NCI-H510A treated with DMSO at 0.1 percent for 48 hours (cell line): ENCODE measurements at places on chromosomes 11 and 22.

- no peak for DNase-seq
These were observed 24.0 kb upstream of the TMEM191C start for GRCh38 chr22:21443057-21443734.

GRCh38 chr11:24163146-24163545, 333.7 kb upstream of the LUZP2 start:
- DNase-seq: no peak

- no peak for DNase-seq
These were observed 1.5 kb downstream of the IL17RA start for GRCh38 chr22:17086296-17086695.

- peak; percentile 68 for DNase-seq
These were observed 57.5 kb downstream of the RPUSD4 start for GRCh38 chr11:126153972-126154371.

DNA sequence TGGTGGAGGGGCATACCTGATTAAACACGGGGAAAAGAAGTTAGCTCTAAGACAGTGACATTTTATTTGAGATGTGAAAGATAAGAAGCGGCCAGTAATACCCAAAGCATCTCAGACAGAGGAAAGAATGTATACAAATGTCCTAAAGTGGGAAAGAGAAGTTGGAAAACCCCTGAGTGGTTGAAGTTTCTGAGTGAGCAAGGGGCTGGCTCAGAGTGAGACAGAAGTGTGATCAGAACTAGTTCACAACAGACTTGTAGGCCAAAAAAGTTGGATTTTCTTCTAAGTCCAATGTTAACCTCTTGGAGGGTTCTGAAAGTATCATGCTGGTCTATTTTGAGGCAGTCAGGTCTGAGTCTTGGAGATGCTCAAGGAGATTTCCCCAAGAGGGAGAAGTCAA, 608.7 kb downstream of the SOX6 start:
- DNase-seq: no peak

GRCh38 chr11:133134314-133135173, 397.8 kb downstream of the OPCML start:
- peak; percentile 38 for DNase-seq

DNA sequence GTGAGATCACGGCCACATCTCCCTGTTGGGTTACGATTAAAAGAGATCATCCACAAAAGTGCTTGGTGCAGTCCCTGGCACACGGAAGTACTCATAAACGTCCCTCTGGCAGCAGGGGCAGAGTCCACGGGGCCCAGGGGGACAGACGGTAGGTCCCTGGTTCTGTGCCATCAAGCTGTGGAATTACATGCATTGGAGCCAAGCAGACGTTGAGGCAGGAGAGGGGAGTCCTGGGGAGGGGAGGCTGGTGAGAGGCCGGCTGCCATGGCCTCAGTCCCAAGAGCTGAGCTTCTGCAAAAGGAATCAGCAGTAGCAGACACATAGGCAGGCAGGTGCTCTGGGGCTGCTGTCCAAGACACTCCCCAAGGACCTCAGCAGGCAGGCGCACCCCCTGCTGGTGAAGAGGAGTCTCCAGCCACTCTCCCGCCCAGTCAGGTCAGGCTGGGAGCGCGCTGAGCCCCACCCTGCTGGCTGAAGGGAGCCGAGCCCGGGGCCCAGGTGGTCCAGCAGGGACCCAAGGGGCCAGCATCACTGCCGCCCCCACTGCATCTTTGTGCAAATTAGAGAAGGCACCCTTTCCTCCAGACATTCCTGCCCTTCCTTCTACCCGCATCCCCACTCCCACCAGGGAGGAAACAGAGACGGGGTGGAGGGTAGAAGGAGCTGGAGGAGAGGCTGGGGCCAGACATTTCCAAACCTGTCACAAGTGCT, 7.6 kb upstream of the KCTD17 start:
- DNase-seq: peak; percentile 28

DNA sequence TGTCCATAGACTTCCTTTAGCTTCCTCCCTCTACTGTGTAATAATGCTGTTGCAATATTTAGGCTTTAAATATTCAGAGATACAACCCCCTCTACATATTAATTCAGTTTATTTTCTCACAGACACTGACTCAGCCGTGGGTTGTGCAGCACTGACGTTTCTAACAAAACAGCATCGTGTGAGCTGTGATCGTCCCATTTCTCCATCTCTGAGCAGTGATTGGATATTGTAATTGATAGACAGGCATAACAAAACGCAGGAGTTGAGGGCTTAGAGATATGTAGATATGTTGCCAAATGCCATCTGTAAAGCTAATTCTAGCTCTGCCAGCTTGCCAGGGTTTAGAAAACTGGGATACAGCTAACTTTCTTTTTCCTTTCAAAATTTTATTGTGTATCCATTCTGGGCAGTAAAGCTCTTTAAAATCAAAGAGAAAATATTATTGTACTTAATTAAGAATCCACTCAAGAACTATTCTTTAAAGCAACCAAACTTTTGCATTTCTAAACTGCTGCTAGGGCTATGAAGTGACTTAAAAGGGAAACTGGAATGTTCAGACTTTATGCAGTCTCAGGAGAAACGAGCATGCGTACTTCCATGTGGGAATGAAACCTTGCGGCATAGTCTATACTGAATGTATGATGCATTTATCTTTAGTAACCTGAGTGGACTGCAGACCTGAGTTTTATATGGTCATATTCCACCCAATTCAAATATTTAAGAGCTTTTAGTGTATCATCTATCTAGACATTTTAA, 22.7 kb downstream of the BTBD10 start:
- DNase-seq: no peak

DNA sequence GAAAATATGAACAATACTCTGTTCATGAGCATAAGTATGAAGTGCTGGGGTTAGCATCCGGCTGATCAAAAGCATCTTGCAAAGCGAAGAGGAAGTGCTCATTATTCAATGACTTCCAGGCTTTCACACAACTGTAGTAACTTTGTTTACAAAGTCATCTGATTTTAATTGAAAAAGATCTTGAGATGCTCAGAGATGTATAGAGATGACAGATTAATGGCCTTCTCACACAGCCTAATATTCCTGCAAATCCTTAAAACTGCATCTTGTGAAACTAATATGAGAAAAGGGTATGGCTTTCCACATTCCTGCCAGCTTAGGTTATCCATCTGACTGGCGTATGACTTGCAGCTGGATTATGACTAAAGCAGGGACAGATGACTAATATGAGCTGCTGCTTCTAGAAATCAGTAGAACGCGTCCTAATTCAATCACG, 125.4 kb downstream of the CASP12 start:
- peak; percentile 20 for DNase-seq

- no peak for DNase-seq
These were observed 75.7 kb downstream of the RELT start for GRCh38 chr11:73451896-73452295.

DNA sequence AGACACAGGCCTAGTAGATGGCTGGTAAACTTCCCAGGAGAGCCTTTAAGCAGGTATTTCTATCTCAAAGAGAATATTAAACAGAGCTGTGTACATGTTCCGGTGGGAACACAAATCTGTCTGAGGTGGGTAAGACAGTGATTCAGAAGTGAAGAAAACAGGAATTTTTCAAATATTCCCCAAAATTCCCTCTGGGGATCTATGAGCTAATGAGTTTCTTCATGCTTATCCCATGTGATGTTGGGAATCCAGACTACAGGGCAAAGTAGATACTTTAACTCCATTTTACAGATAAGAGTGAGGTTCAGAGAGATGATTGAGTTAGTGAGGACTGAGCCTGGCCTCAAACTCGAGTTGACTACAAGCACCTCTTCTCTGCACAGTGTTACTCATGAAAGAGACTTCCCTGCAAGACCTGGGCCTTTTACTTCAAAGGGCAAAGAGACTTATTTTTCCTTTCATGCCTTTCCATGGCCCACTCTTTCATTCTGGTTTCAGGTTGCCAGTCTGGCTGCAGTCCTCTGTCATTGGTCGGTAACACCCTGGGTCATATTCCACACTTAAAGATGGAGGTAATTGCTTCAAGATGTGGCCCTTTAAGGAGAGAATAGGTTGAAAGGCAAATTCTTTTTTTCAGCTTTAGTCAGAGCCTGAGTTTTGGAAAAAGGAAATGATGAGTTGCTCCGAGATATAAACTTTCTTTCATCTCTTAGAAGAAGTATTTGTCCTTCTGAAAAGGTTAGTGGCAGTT, 70.1 kb downstream of the CYB5R2 start:
- DNase-seq: no peak

DNA sequence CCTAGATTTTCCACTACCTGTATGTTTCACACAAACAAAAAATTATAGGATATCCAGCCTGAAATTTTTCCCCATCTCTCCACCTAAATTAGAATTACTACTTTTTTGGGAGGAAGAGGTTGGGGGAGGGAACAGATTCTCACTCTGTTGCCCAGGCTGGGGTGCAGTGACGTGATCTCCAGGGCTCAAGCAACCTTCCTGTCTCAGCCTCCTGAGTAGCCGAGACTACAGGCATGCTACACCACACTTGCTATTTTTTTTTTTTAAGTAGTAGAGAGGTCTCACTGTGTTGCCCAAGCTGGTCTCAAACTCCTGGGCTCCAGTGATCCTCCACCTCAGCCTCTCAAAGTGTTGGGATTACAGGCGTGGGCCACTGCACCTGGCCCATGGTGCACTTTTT, 9.5 kb downstream of the JAML start:
- DNase-seq: no peak

- DNase-seq: no peak
These were observed 1.7 kb upstream of the CHRM1 start for GRCh38 chr11:62922653-62923431.

DNA sequence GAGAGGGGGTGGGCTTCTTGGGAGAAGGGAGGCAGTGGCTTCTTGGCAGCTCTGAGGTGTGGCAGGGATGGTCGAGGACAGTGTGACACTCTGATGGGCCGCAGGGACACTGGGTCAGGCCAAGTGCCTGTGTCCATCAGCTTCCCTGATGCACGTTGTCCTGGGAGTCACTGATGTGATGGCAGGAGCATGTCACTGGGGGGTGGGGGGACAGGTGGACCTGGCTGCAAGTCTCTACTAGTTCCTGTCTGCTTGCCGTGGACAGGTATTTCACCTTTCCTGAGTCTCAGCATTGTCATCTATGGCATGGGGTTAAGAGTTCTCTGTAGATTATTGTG, 592.9 kb downstream of the TBC1D22A start:
- DNase-seq: no peak

GRCh38 chr11:58394195-58394594, 12.5 kb downstream of the OR5B3 start:
- DNase-seq: no peak

DNA sequence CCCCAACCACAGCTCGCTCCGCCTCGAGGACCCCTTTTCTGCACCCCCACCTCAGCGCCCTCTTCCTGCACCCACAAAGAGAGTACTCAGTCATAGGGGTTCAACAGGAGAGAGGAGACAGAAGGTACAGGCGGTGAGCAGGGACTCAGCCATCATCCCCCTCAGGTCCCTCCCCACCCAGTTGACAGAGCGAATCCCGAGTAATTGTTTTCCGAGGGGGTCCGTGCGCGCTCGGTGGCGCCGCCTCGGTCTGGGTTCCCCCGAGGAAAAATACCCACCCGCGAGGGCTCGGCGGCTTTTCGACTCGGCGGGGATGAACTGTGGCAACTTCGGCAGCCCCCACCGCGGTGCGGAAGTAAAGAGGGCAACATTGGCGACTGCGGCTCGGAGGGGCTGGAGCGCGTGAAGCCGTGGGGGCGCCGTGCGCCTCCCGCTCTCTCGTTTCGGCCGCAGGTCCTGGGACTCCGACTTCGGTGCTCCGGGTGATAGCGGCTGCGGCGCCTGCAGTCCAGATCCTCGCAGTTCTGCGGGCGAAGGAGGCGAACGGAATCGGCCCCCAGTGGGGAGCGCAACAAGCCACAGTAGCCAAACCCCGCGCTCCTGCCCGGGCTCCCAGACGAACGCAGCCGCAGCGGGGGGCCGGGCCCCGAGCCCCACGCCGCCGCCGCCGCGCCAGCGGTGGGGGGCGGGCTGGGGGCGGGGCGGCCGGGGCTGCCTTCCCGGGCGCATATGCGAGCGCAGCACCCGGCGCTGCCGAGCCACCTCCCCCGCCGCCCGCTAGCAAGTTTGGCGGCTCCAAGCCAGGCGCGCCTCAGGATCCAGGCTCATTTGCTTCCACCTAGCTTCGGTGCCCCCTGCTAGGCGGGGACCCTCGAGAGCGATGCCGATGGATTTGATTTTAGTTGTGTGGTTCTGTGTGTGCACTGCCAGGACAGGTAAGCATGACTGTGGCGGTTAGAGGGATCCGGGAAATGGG, at the start of gene NELL1:
NELL1 (plus strand) TSS at position 743 of the 976 bp plus-strand sequence.
- peak; percentile 14 for DNase-seq

GRCh38 chr11:62137276-62137861, 13.6 kb downstream of the INCENP start:
- DNase-seq: no peak

GRCh38 chr11:26573896-26574295, 1.8 kb upstream of the MUC15 start:
- no peak for DNase-seq

DNA sequence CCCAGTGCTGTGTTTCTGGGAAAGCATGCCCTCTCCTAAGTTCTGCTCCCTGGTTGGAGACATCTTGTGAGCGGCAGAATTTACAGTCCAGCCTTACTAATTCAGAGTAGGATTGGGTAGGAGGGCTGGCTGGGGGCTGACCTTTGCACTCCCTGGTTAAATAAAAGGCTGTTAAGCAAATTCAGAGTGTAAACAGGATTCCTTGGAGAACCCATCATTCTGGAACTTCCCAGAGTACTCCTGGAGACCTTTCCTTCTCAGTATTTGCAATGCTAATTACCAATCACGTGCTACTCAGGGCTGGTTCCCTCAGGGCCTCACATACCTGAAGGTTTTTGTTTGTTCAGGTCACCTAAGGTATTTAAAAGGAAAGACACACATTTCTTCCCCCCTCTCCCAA, 340.2 kb downstream of the TBC1D22A start:
- no peak for DNase-seq

- DNase-seq: no peak
These were observed 14.9 kb downstream of the RAC2 start for GRCh38 chr22:37229012-37229804.

- no peak for DNase-seq
These were observed 691.6 kb downstream of the ETS1 start for GRCh38 chr11:127895776-127896175.

- DNase-seq: no peak
These were observed 12.8 kb upstream of the SMIM38 start for GRCh38 chr11:69142895-69143294.

GRCh38 chr11:112966561-112966960, 5.3 kb downstream of the NCAM1 start:
- DNase-seq: no peak

- DNase-seq: no peak
These were observed 36.0 kb downstream of the BRD1 start for GRCh38 chr22:49791682-49792081.

- no peak for DNase-seq
These were observed 63.1 kb downstream of the PIWIL4 start for GRCh38 chr11:94630221-94630620.

GRCh38 chr22:26251869-26252268, 82.6 kb downstream of the SEZ6L start:
- DNase-seq: no peak
